Fibroblast of skin of right biceps (primary cell): ENCODE measurements at places on chromosomes 5 and 9.
A peak's percentile ranks its signal among the peaks of the same experiment; 100 is the strongest.

DNA sequence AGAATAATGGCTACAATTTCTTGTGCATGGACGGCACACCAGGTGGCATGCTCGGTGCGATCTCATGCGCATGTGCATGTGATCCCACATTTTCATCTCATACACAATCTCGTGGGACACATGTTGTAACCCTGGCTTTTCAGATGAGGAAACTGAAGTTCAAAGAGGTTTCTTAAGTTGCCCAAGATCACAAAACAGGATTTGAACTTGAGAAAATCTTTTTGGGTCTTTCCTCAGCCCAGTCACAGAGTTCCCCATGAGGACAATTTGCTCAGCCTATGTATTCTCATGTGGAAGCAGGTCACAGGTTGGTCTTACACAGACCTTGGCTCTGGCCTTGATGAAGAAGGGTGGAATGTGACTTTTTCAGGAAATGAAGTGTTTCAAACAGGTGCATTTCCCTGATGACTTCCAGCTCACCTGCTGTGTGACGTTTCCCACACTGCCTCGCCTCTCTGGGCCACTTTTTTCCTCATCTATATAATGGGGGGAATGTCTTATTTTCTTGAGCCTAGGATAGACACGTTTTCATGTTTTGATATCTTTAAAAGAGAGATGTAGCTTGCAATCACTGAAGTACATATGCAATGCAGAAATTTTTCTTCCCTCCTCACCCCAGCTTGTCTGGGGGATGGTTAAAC, 7.1 kb upstream of the ORM1 start:
- DNase-seq: no peak

DNA sequence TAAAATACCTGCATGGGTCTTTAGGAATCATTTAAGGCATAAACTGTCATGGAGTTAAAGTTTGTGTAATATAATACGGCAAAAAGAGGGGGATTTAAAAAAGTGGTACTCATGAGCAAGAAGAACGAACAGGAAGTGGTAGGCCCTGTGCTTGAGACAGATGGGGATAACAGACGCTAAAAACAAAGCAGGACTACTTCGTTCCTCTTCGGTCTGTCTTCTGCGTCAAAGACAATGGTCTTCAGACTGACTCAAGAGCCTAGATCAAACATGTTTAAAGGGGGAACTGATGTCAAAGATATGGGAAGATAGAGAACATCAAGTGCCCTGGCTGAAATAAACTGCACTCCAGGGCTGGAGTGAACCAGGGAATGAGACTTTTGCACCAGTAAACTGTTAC, 59.8 kb upstream of the RFX3 start:
- no peak for DNase-seq

- DNase-seq: peak; percentile 81
Observed at GRCh38 chr9:114223564-114224246, 68.4 kb downstream of the COL27A1 start.

DNA sequence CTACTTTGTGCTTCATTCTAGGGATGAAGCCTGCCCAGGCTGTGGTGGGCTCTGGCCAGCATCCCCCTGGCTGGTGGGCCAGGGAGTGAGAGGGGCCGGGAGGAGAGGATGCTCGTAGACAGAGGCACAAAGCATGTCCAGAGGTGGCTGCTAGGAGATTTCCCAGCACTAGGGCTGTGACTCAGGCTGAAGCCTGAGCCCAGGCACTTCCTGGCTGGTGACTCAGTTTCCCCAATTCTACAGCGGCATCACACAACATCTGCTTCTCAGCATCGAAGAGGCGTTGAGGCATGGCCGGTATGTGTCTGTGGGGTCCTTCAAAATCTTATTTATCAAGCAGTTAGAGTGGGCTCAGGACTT, 55.6 kb downstream of the DUSP1 start:
- DNase-seq: no peak

- no peak for DNase-seq
Observed at GRCh38 chr9:7967851-7968250, 168.3 kb upstream of the DMAC1 start.

GRCh38 chr5:125194883-125195282, 448.4 kb upstream of the ZNF608 start:
- DNase-seq: no peak

DNA sequence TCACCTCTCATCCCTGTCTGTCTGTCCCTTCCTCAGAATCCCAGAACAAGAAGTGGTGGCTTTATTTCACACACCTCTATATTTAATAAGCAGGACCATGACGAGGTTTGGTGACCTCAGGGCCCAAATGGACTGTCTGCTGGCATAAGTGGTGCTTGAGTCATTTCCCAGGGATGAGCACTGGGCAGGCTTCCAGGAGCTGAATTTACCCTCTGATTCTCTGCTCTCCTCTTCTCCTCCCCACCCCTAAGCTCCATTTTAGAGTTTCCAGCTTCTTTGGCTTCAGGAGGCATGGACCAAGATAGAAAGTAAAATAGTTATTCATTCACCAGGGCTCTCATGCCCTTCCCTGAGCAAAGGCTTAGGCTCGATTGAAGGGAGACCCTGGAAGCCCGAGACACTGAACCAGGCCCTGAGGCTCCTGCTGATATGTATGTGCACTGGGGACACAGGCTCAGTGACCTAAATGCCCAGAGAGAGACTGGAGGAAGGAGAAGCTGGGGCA, 69.1 kb downstream of the PPARGC1B start:
- peak; percentile 87 for DNase-seq

DNA sequence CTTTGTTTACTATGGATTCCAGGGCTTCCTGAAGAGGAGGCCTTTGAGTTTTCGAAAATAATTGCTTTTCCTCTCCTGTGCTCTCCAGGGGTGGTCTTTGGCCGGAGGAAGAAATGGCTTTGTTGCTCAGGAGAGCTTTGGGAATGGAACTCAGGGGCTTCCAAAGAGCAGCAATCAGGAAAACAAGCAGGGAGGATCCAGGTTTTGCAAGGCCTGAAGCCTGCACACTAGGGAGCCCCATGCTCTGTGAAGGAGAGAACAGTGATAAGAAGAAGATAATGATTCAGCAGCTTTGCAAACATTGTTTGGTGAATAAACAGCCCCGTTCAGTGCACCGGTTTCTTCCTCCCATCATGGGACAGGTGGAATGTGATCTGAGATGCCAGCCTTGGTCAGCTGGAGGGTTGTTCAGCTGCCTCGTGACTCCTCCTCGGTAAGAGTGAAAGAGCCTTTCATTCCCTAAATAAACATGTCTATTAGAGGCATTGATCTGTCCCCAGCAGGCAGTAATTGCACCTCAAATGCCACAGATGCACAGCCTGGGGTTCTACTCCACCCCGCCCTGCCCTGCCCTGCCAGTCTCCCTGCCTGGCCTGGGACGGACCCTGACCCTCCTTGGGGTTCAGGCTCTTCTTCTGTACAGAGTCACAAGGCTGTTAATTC, 11.5 kb upstream of the ALDH1B1 start:
- no peak for DNase-seq

DNA sequence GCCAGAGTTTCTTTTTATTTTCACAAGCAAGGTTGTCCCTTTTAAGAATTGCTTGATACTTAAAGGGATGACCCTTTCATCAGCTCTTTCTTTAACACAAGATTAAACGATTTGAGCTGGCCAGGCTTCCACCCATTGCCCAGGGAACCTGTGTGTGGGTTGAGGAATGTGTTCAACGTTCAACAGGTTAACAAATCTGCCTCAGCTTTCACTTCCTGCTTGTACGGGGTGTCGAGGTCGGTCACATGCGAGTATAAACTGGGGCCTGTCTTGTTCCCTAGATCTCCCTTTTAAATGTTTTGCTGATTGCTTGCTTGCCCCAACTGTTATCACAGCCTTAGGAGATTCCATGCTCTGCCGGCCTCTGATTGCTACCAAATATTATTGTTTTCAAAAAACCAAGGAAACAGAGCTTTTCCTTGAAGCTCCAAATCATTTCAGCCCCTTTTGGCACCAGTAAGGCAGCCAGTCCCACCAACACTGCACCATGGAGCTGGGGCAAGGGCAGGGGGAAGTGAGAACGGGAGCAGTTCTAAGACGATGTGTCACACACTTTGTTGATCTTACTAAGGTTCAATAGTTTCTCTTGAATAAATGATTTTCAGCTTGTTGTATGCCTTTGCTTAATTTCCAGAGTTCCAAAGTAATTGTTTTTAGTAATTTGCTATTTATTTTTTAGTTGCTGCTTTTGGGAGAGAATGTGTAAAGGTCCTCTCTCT, 10.7 kb upstream of the CLK4 start:
- DNase-seq: no peak

DNA sequence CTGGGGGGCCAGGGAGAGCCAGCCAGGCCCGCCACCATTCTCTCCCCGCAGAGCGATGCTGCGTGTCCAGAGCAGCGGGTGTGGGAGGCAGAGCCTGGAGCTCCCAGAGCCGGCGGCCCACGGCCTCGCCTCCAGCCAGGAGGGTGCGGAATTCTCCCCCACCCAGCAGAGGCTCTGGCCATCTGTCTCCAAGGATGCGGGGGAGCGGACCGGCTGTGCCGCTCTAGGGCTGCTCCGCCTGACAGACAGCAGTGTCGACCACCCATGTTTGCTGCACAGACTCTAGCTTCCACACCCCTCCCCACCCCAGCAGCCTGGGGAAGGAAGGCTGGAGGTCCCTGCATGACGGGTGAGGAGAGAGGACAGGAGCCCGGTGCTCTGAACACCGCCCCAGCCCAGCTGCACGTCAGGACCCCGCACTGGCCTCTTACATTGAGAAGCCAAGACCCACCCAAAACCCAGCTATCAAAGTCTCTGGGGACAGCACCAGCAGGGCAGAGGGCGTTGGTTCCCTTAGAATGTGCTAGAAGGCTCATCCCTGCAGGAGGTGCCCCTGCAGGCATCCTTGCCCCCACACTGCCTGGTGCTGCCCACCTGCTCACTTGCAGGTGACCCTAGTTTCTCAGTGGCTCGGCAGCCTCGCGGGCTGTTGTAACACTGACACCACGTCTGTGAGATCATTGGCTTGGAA, 29.7 kb upstream of the FCN1 start:
- DNase-seq: no peak

DNA sequence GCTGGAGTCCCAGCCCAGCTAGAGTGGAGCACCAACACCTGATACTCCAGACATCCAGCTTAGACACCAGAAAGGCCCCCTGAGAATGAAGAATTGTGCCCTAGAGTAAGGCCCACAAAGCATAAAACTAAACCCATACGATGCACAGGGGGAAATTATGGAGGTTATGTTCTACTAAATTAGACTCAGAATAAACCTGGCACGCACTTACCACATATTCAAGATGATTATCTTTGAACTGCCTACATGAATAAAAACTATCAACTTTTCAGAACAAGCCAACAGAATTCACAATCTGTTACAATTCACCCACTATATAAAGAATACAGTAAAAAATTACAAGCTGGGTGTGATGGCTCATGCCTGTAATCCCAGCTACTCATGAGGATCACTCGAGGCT, 168.5 kb downstream of the CPLANE1 start:
- DNase-seq: no peak

- DNase-seq: no peak
Observed at GRCh38 chr5:67249590-67249895, 52.9 kb upstream of the CD180 start.

DNA sequence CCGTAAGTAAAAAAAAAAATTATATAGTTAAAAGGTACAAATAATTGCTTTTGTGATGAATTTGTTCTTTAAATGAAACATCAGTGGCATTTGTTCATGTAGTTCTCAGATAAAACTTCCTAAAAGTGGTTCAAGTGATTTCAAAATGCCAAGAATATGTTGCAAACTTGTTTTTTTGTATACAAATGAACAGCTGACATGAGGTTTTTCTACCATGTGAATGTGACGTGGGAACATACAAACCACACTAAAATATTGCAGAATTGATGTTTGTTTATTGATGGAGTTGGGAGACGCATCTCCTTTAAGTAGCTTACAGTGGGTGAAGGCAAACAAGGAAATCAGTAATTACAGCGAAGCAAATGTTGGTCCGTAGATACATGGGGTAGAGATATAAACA, 16.9 kb downstream of the BASP1 start:
- DNase-seq: no peak

DNA sequence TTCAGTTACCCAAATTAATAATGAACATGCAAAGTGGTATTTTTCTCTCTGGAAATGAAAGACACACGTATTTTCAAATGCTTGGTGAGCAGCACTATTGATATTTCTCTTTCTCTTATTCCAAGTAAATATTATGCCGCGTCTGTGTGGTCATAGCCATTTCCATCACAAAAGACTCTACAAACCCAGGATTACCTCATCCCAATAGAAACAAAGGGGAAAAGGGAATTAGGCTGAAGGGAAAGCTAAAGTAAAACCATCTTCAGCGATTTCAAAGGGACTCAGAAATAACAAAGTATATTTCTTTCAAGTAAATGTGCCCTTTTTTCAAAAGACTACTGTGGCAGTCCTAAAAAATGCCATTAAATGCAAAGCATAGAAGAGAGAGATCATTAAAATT, 62.0 kb upstream of the FST start:
- no peak for DNase-seq

DNA sequence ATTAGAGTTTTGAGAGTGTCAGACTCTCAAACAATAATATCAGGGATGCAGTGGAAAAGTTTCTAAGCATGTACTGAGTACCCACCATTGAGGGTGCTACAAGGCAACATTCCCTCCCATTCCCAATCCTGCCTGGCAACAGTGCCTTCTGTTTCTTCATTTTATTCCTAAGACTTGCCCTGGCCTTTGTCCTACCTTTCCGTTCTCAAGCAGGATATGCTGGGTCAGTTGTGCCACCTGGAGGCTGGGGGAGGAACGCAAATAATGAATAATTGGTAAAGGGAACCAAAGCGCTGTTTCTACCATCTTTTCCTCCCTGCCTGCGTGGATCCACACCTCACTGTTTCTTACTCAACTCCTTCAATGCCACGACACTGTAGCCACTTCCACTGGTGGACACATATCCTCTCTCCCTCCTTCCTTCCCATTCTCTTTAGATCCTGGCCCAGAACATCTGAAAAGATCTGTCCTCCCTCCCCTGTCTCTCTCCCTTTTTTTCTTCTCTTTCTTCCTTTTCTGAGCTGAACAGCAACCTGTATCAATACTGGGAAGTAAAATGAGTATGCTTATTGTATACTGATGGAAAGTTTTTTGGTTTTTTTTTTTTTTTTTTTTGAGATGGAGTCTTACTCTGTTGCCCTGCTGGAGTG, 149.5 kb downstream of the C9orf152 start:
- DNase-seq: peak; percentile 50

- DNase-seq: peak; percentile 42
Observed at GRCh38 chr5:115098041-115098702, 71.5 kb downstream of the TRIM36 start.

GRCh38 chr5:172458976-172459782, 4.9 kb upstream of the SH3PXD2B start:
- DNase-seq: no peak

GRCh38 chr5:98521821-98522220, 251.6 kb upstream of the RGMB start:
- DNase-seq: no peak

- DNase-seq: peak; percentile 75
Observed at GRCh38 chr5:112005623-112005930, 248.6 kb upstream of the NREP start.

- DNase-seq: peak; percentile 56
Observed at GRCh38 chr5:89105836-89106235, 222.9 kb upstream of the MEF2C start.
